Stimulated activated CD8-positive, alpha-beta memory T cell treated with anti-CD3 and anti-CD28 coated beads, Interleukin-15, amount 100 ng/mL, for 24 hours (primary cell): ENCODE measurements at places on chromosomes 12 and 14.

DNA sequence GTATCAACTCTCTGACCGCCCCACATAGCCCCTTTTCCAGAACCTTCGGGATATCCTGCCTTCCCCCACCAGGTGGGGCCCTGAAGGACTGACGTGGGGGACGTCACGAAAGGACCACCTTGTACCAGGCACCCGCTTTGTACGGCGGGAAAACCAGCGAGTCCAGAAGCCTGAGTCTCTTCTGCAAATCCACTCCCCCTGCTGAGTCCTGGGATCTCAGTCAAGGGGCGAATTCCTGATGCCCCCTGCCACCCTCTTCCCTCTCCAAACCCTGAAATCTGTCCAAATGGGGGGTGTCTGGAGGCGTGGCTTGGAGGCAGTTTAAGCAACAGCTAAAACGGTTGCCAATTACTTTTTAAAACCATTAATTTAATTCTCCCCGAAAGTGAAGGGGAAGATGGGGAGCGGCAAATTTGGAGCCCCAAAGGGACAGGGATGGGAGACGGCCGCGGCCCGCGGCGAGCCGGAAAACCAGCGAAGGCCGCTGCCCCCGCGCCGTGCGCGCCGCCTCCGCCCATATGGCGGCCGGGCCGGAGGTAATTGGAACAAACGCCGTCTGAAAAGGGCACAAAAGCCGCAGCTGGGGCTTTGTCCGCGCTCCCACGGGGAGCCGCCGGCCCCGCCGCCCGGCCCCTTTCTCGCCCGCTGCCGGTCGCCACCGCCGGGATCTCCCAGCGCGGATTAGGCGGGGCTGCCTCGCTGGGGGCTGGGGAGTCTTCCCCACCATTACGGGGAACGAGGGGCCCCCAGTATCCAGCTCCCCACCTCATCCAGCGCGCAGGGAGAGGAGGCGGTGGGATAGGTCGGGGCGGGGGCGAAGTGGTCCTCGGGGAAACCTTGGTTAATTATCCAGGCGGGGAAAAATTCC is 6.6 kb downstream of the LHX5 start:
- no peak for DNase-seq

DNA sequence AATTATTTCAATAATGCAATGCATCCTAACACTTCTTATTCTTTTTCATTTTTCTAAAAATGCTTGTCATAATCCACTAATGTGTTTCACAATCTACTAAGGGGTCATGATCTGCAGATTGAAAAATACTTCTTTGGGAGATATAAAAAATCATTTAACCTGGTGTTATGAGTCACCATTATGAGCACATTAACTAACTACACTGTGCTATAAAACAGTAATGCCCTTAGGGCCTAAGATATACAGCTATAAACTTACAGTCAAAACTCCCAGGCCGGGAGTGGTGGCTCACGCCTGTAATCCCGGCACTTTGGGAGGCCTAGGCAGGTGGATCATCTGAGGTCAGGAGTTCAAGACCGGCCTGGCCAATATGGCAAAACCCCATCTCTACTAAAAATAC is 14.2 kb downstream of the ATXN2 start:
- DNase-seq = no peak

- DNase-seq = no peak
These were observed 62.2 kb downstream of the BMP4 start for GRCh38 chr14:53894456-53894855.

- DNase-seq = no peak
These were observed 23.3 kb upstream of the CEP170B start for GRCh38 chr14:104841730-104842129.

DNA sequence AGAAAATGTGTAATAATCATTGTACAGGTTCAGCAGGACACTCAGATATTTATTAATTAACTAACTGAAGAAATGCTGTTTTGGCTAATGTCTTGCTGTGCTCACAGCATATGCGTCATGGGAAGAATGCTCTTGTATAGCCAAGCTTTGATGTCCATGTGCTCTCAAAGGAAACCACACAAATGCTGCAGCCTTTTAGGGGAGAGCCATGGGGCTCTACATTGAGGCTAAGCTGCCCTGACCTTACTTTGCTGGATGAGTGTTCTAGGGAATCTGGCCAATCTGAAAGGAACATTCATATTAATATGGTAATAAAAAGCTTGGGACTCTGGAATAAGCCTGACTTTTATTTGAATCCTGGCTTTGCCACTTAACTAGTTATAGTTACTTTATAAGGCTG is 9.5 kb upstream of the CRADD start:
- DNase-seq = no peak

DNA sequence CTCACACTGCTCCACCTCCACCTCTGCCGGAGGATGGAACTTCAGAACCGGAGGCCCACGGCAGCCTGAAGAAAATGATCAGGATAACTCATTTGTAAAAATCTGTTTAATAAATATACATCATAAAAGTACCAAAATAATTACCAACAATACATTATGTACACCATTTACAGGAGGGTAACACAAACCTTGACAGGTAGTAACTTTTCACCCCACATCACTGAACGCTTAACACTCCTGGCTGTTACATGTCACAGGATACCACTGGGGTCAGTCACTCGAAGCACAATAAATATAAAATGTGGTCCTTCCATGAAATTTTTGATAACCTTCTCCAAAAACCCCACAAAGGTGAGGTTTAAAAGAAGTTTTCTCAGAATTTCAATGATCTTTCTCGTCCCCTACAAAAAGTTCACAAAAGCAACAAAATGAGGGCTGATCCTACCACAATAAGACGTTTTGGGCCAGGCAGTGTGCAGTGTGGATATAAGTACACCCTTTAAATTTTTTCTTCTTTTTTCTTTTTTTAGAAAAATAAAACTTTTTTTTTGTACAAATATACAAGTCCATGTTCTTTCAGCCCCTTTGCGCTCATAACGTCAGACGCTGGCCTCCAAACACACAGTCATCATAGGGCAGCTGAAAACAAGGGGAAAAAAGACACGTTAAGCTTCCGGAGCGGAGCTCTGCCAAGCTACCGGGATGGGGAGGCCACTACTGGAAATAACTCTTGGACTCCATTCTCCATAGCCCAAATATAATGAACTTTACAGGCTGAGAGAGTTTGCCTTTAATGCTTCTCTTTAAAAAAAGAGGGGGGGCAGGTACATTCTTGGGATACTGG is 2.9 kb downstream of the NFKBIA start:
- no peak for DNase-seq

DNA sequence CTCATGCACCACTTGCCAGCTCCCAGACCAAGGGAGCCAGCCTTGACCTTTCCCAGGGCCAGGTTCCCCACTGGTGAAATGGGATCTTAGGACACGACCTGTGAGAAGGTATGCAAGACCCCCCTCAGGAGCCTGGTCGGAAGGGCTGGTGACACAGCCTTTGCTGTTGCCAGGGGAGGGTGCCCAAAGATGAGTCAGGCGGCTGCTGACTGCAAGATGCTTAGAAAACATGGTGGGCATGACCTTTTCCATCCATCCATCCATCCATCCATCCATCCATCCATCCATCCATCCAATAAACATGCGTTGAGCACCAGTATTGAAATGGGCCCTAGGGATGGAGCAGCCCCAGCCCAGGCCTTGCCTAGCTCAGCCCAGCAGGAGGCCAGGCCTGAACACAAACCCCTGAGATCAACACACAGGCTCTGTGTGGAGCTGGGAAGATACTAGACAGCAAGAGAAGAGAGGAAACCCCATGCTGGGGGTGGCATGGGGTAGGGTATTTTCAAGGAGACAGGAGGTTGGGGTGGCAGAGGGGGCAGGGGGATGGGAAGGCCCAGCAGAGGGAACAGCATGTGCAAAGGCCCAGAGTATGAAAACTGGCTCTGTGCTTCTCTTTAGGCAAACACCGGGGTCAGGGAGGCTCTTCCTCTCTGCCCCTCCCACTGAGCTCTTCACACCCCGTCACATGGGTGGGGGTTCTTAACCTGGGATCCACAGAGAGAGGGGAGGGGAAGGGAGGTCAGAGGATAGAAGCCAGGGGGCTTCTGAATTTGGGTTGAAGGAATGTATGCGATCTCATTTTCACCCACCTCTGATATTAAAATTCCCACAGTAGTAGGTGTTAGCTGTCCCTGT is 26.2 kb upstream of the YY1 start:
- DNase-seq = no peak

DNA sequence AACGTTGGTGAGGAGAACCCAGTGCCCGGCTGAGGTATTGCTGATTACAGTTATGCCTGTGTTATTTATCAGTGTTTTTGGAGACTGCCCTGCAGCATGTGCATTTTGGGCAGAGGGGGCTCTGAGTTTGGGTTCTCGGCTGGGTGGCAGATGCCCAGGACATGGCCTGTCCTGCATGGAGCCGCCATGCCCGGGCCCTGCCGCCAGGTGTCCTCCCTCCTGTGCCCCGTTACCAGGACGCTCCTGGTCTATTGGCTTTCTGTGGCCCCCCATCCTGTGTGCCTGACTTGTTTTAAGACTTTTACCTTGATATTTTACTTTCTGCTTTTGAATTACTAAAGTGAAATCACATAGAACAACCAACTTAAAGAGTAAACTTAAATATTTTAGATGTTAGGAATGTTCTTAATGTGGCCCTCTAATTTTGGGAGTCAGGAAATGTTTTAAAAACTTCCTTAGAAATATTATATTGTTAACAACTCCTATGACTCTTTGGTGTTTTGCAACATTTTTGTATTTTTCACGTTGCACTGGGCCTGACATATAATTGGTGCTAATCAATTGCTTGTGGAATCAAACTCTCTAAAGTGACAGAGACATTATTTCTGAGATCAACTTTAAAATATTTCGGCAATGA is 51.8 kb downstream of the PRIMA1 start:
- no peak for DNase-seq
